ENCODE measurements at places on chromosomes 12 and 14. TPM values are rescaled to one million over a fixed set of nuclear protein-coding genes. Genes with fewer than 3 reads are reported as not detected.

- H3K36me3 ChIP-seq, result peaks cover 5% of the 10 kb centered on the region
- no peaks in the 10 kb centered on the region for H3K27me3 ChIP-seq
- DNase-seq, result no peak
- H3K4me1 ChIP-seq, result peaks cover 14% of the 10 kb centered on the region
- H3K27ac ChIP-seq, result no peak overlapping the region
These were observed 1.2 kb downstream of the ANKRD9 start for GRCh38 chr14:102508410-102508773.

DNA sequence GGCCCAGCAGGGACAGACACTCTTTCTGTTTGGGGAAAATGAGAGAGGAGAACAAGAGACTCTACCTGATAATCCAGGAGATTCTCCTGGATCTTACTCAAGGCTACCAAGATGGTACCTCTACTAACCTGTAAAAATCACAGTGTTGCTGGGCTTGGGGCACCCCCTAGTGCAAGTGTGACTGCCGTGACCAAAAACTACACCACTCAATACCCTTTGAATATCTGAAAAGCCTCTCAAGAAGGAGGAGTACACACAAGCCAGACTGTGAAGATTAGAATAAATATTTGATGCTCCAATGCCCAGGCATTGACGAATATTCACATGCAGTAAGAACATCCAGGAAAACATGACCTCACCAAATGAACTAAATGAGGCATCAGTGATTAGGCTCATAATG lies 965.4 kb downstream of the LRFN5 start:
- no peaks in the 10 kb centered on the region for H3K27me3 ChIP-seq
- H3K4me1 ChIP-seq, result no peaks in the 10 kb centered on the region
- DNase-seq, result no peak
- H3K36me3 ChIP-seq, result no peaks in the 10 kb centered on the region

DNA sequence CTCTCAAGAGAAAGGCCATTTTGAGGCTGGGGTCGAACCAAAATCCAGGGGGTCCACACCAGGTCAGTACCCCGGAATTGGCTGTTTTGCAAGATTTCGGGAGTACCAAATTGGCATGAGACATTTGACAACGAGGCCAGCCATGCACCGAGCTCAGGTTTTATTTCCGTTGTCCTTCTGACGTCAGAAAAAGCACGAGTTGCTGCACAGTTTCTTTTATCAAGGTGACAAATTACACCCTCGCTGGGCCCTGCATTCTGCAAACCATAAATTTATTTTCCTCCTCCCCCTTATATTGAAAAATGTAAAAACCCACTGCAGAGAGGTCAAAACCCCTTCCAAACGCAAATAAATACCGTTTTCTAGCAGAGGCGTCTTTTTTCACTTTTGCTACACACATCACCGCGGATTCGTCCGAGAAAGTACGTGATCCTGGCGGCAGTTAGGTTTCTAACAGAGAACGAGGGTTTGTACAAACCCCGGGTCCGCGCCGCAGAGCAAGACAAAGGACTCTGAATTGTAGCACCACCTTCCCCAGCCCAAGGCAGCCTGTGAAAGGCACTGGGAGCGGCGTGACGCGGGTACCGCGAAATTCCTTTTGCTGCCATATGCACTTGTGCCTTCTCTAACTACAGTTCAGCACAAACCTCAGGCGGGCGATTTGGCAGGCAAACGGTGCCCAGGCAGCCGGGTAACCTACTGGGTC lies 1.8 kb downstream of the SLC38A1 start:
- H3K27ac ChIP-seq, result no peak overlapping the region
- peaks cover 25% of the 10 kb centered on the region for H3K36me3 ChIP-seq
- DNase-seq, result peak; percentile 54
- peaks cover 36% of the 10 kb centered on the region for H3K4me1 ChIP-seq

- no peak for DNase-seq
- no peaks in the 10 kb centered on the region for H3K27me3 ChIP-seq
- H3K27ac ChIP-seq, result no peak overlapping the region
- no peak overlapping the region for H3K4me3 ChIP-seq
These were observed 41.0 kb downstream of the RPGRIP1 start for GRCh38 chr14:21320913-21321312.

DNA sequence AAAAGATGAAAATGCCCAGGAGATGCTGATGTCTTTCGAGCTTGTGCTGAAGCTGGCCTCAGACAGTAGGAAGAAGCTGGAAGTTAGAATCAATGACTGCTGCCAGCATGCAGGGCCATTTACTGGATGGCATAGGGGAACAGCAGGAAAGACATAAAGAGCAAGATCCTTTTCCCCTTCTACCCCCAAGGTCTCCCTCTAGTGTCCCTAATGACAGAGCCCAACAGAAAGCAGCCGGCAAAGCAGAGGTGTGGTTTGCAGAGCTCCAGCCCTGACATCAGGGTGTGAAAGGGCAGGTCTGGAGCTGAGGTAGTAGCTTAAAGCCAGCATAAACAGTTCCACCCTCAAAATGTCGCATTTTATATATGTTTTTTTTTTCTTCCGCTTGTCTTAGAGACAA lies 1560.7 kb upstream of the TMEM132C start:
- H3K4me1 ChIP-seq, result no peaks in the 10 kb centered on the region
- H3K4me3 ChIP-seq, result no peak overlapping the region
- H3K36me3 ChIP-seq, result no peaks in the 10 kb centered on the region
- peaks cover 5% of the 10 kb centered on the region for H3K27me3 ChIP-seq
- no peak overlapping the region for H3K27ac ChIP-seq

- H3K27ac ChIP-seq, result peak overlapping the region; percentile 64
- no peak overlapping the region for H3K4me3 ChIP-seq
- peaks cover 27% of the 10 kb centered on the region for H3K4me1 ChIP-seq
- no peak for DNase-seq
These were observed 107.8 kb downstream of the DUSP6 start for GRCh38 chr12:89244536-89244935.

GRCh38 chr12:87758271-87758670 lies 270.9 kb downstream of the C12orf50 start:
- H3K4me3 ChIP-seq, result no peak overlapping the region
- H3K27me3 ChIP-seq, result no peaks in the 10 kb centered on the region
- DNase-seq, result no peak
- H3K36me3 ChIP-seq, result no peaks in the 10 kb centered on the region

- H3K4me3 ChIP-seq, result no peak overlapping the region
- DNase-seq, result no peak
- H3K27ac ChIP-seq, result no peak overlapping the region
- H3K36me3 ChIP-seq, result no peaks in the 10 kb centered on the region
These were observed 194.6 kb upstream of the FSCB start for GRCh38 chr14:44701563-44702263.

DNA sequence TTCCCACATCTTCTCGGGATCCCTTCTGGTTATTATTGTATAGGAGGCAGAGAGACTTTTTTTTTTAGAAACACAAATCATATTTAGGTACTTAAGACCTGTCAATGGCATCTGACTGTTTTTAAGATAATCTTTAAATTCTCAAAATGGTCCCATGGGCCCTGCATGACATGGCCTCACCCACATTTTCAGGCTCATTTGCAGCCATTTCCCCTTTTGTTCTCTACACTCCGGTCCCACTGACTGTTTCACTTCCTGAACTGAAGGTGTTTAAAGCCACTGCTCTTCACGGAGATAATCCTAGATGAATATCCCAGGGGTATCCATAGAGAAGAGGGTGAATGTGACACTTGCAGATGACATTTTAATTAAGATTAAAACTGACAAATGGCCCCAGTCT lies 12.3 kb upstream of the C12orf71 start:
- H3K36me3 ChIP-seq, result peaks cover 5% of the 10 kb centered on the region
- no peak overlapping the region for H3K4me3 ChIP-seq
- no peaks in the 10 kb centered on the region for H3K4me1 ChIP-seq

DNA sequence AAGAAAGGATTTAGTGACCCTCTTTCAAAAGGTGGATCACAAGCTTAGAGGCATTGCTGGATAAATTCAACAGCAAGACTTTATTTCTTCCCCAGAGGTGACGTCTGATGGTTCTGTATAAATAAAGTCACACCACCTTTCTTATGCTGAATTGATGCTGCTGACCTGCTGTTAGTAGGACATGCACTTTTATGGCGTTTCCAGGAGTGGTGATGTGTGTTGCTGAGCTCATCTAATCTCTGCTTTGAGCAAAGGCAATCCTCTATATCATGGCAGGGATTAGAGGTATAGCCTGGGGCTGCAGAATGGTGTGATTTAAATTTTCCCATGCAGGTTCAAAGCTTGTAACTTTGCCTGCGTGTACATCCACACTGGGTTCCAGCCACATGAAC lies 94.9 kb downstream of the ETV6 start:
- peaks cover 30% of the 10 kb centered on the region for H3K4me1 ChIP-seq
- no peak overlapping the region for H3K27ac ChIP-seq
- H3K27me3 ChIP-seq, result no peaks in the 10 kb centered on the region
- H3K36me3 ChIP-seq, result peaks cover 2% of the 10 kb centered on the region
- H3K4me3 ChIP-seq, result no peak overlapping the region

DNA sequence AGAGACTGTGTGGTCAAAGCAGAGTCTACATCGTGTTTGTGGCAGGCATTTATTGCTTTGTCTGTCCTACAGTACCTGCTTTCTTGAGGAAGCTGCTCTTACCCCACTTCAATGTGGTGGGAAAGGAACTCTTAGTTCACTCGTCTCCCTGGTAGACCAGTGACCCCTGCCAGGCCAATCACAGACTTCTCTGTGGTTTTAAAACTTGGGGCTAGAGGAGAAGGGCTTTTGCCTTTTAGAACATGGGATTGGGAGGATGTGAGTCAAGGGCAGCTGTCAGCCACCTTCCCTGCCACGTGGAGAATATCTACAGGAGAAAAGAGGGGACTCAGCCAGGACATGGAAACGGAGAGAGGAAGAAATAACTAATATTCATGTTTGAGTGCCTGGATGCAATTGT lies 36.8 kb upstream of the TMED10 start:
- no peak for DNase-seq
- no peak overlapping the region for H3K27ac ChIP-seq
- H3K4me1 ChIP-seq, result peaks cover 15% of the 10 kb centered on the region
- no peaks in the 10 kb centered on the region for H3K27me3 ChIP-seq

GRCh38 chr12:102326982-102327381 lies 129.3 kb upstream of the PMCH start:
- H3K4me3 ChIP-seq, result no peak overlapping the region
- H3K4me1 ChIP-seq, result no peaks in the 10 kb centered on the region
- H3K27me3 ChIP-seq, result peaks cover 29% of the 10 kb centered on the region
- H3K27ac ChIP-seq, result no peak overlapping the region

- no peak overlapping the region for H3K27ac ChIP-seq
- H3K27me3 ChIP-seq, result no peaks in the 10 kb centered on the region
- peaks cover 2% of the 10 kb centered on the region for H3K4me1 ChIP-seq
- DNase-seq, result no peak
- H3K4me3 ChIP-seq, result no peak overlapping the region
These were observed 741.7 kb downstream of the VRK1 start for GRCh38 chr14:97538749-97539410.

DNA sequence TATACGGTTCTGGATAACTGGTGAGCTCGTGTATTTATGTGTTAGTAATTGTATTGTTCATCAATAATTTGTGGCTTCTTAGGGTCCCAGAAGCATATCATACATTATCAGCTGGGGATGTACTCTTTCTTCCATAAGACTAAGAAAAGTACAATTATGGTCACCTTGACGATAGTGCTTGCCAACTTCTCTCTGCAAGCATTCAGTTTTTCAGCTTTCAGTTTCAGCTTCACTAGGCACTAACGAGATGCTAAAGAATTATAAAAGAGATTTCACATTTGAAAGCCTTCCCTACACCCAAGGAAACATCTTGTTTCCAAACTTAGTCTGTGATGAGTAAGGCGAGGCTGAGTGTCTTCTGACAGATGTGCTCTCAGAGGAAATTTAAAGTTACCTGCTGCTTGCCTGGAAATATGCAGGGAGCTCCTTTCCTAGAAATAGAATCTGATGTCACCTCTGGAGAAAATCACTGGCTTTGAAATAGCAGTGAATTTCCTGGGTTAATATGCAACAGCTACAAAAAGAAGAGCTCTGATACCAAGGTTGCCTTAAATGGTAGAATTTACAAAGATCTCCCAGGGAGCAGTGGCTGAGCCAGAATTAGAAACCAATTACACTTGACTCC lies 1419.9 kb upstream of the TMEM132C start:
- H3K27me3 ChIP-seq, result peaks cover 3% of the 10 kb centered on the region
- H3K27ac ChIP-seq, result no peak overlapping the region
- H3K4me1 ChIP-seq, result no peaks in the 10 kb centered on the region
- DNase-seq, result no peak
- no peak overlapping the region for H3K4me3 ChIP-seq

- no peaks in the 10 kb centered on the region for H3K36me3 ChIP-seq
- H3K27ac ChIP-seq, result peak overlapping the region; percentile 94
- H3K4me3 ChIP-seq, result peak overlapping the region; percentile 87
- no peak for DNase-seq
These were observed 746 bp downstream of the DNAI7 start for GRCh38 chr12:25194214-25194613.

GRCh38 chr14:82422230-82422629 lies 888.6 kb upstream of the SEL1L start:
- H3K27ac ChIP-seq, result no peak overlapping the region
- no peak overlapping the region for H3K4me3 ChIP-seq
- H3K36me3 ChIP-seq, result no peaks in the 10 kb centered on the region
- no peaks in the 10 kb centered on the region for H3K4me1 ChIP-seq
- no peak for DNase-seq
- H3K27me3 ChIP-seq, result no peaks in the 10 kb centered on the region

GRCh38 chr14:28294834-28295440 lies 471.6 kb upstream of the FOXG1 start:
- H3K36me3 ChIP-seq, result no peaks in the 10 kb centered on the region
- H3K27ac ChIP-seq, result no peak overlapping the region
- H3K4me1 ChIP-seq, result no peaks in the 10 kb centered on the region
- DNase-seq, result no peak
- no peak overlapping the region for H3K4me3 ChIP-seq
- no peaks in the 10 kb centered on the region for H3K27me3 ChIP-seq

GRCh38 chr14:88837495-88837894 lies 13.0 kb downstream of the TTC8 start:
- no peaks in the 10 kb centered on the region for H3K36me3 ChIP-seq
- no peaks in the 10 kb centered on the region for H3K4me1 ChIP-seq
- H3K4me3 ChIP-seq, result no peak overlapping the region

DNA sequence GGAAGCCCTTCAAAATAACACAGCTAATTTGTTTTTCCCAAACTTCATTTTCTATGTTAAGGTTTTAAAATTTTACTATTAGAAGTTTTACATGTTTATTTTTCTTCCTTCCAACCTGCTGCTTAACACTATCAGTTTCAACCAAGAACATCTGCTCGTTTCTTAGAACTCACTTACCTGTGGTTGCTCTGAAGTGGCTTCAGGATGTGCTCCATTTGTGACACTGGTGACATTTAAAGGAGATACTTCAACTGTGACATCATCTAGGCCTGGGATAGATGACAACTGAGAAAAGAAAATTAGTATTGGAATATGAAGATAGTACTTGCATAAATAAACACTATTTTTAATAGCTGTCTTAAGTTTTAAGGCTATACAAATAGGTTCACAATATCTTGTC lies 17.9 kb downstream of the WASHC3 start:
- H3K27me3 ChIP-seq, result no peaks in the 10 kb centered on the region
- peak overlapping the region; percentile 47 for H3K27ac ChIP-seq
- no peak overlapping the region for H3K4me3 ChIP-seq
- peaks cover 11% of the 10 kb centered on the region for H3K4me1 ChIP-seq
- DNase-seq, result peak; percentile 41

NAV3 gene
- total RNA-seq, result not detected

ACOT6 gene
- total RNA-seq, result not detected

IFNG-AS1 gene
- total RNA-seq, result not detected

TPH2 gene
- not detected for total RNA-seq

ALDH6A1 gene
- 9.3 TPM for total RNA-seq

SDSL gene
- 0.25 TPM for total RNA-seq

ESPL1 gene
- 67.7 TPM for total RNA-seq

NRIP2 gene
- total RNA-seq, result not detected

TAS2R13 gene
- total RNA-seq, result 0.12 TPM

OAS2 gene
- total RNA-seq, result 122 TPM

METTL1 gene
- 59.6 TPM for total RNA-seq

PLEK2 gene
- total RNA-seq, result 4.1 TPM

KRT80 gene
- not detected for total RNA-seq

RFX4 gene
- total RNA-seq, result not detected

KRT72 gene
- total RNA-seq, result 0.12 TPM

DLGAP5 gene
- 68.0 TPM for total RNA-seq

FGD6 gene
- 0.87 TPM for total RNA-seq

SIX6 gene
- total RNA-seq, result not detected

All from activated naive CD8-positive, alpha-beta T cell treated with anti-CD3 and anti-CD28 coated beads for 36 hours (primary cell).